ENCODE measurements at places on chromosomes 7 and 10. TPM values are rescaled to one million over a fixed set of nuclear protein-coding genes. Genes with fewer than 3 reads are reported as not detected.

CCL24 gene
- not detected for total RNA-seq

CPA2 gene
- total RNA-seq = not detected

SUN3 gene
- total RNA-seq = not detected

ZNF783 gene
- total RNA-seq = 14.8 TPM

PRKAG2 gene
- total RNA-seq = 29.9 TPM

AKR1C3 gene
- total RNA-seq = 0.88 TPM

MET gene
- total RNA-seq = 0.40 TPM

GARIN1A gene
- total RNA-seq = 1.0 TPM

ADAM12 gene
- 0.67 TPM for total RNA-seq

POLR2J2 gene
- 15.4 TPM for total RNA-seq

TLX1 gene
- total RNA-seq = not detected

CYP3A4 gene
- not detected for total RNA-seq

CFAP70 gene
- total RNA-seq = 0.80 TPM

CALHM1 gene
- 1.1 TPM for total RNA-seq

GSTO1 gene
- total RNA-seq = 161 TPM

PLOD3 gene
- 41.6 TPM for total RNA-seq

MOGAT3 gene
- not detected for total RNA-seq

RELN gene
- not detected for total RNA-seq

OPN4 gene
- total RNA-seq = not detected

HOXA11 gene
- not detected for total RNA-seq

MMP21 gene
- not detected for total RNA-seq

ZNF727 gene
- total RNA-seq = not detected
